Activated T-cell treated with anti-CD3 and anti-CD28 coated beads, Interleukin-2, amount 50 U/mL, for 72 hours (primary cell): ENCODE measurements at places on chromosomes 3 and 15.

GRCh38 chr3:19346759-19347158 is 198.4 kb downstream of the KCNH8 start:
- DNase-seq: no peak

DNA sequence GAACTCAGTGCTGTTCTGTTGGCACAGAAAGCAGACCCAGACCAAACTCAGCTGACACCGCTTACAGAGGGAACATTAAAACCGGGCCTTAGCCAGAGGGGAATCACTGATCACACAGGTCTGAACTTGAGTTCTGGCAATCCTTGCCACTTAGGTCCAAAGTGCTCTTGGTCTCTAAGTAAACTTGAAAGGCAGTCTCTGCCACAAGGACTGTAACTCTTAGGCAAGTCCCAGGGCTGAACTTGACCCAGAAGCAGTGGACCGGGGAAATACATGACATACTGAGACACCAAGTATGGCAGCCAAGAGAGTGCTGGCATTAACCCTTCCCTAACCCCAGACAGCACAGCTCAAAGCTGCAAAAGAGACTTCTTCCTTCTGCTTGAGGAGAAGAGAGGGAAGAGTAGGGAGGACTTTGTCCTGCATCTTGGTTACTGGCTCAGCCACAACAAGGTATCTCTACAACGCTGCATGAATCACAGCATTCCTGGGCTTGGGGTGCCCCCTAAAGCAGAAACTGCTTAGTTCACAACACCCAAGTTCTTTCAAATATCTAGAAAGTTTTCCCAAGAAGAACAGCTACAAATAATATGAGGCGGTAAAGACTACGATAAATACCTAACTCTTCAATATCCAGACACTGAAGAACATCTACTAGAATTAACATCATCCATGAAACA is 32.5 kb downstream of the NAALADL2 start:
- no peak for DNase-seq

DNA sequence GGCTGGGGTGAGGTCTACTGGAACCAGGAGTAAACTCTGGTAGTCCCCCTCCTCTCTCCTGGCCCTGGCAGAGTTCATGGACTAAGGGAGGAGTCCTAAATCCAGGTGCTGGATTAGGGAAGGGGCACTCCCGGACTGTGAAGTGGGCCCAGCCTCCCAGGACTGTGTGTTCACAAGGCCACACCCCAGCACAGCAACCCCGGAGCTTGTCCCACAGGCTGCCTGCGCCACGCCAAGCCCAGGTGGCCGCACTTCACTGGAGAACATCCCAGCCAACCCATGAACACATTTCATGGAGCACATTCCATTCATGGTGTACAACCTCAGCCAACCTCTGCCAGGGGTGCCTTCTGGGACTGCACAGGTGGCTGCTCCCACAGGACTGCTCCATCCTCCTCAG is 8.2 kb downstream of the ARPIN start:
- no peak for DNase-seq

DNA sequence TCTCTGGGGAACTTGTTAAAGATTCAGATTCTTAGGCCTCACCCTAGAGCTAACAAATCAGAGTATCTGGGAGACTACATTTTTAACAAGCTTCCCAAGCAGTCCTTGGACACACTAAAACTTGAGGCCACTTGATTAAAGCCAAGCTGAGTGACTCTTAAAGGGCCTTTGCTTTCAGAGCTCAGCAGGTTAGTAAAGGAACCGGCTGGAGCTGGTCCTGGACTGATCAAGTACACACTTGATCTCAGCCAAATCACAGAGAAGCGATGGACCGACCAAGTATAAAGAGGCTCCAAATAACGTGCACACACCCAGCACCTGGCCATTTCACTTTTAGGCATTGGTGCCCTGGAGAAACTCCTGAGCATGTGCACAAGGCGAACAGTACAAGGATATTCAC is 12.9 kb upstream of the TM6SF1 start:
- DNase-seq: no peak

GRCh38 chr3:99948467-99949089 is 130.9 kb downstream of the CMSS1 start:
- DNase-seq: no peak

- DNase-seq: no peak
Measured at GRCh38 chr3:31572236-31573004, 39.7 kb downstream of the STT3B start.

- no peak for DNase-seq
Measured at GRCh38 chr3:23174426-23175039, 28.6 kb upstream of the UBE2E2 start.

DNA sequence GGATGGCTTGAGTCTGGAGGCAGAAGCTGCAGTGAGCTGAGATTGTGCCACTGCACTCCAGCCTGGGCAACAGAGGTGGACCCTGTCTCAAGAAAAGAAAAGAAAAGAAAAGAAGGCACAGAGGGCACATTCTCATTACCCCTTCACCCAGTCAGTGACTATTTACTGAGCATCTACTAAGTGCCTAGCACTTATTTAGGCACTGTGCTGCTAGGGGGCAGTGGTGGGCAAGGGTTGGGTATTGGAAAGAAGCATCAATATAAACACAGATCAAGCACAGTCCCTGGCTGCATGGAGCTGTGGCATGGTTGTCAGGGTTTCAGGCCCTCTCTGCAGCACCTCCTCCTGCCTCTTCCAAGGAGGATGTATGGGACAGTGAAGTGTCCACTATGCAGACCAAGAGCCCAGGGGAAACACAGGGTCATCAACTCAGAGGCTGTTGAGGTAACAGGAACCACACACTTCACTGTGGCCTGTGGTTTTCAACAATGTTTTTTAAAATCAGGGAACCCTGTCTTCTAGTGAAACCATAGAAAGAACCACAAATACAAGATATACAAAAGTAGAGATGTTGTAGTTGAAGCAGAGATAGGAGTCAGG is 138.5 kb downstream of the RAB11A start:
- DNase-seq: peak; percentile 16

DNA sequence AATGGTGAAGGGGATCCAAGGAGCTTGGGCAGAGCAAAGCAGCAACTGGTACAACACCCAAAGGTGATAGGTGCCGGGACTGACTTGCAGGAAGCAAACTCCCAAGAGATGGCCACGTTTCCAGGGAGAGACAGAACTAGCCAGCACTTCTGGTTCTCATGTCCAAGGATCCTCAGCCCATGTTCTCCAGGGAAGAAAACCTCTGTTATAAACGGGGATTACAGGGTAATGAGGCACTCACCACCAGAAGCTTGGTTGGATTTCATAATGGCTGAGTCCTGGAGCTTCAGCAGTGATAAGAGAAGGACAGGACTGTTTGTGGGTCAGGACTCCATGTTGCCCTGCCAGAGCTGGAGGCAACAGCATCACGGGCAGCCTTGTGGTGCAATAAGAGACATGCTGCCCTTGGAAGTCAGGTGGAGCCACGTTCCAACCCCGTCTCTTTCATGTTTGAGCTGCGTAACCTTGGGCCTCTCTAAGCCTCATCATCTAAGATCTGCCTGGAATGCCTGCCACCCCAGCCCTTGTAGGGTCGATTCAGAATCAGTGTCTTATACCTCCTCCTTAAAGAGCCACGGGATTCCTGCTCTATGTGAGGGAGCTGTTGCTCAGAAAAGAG is 181.0 kb downstream of the ABHD5 start:
- DNase-seq: no peak

DNA sequence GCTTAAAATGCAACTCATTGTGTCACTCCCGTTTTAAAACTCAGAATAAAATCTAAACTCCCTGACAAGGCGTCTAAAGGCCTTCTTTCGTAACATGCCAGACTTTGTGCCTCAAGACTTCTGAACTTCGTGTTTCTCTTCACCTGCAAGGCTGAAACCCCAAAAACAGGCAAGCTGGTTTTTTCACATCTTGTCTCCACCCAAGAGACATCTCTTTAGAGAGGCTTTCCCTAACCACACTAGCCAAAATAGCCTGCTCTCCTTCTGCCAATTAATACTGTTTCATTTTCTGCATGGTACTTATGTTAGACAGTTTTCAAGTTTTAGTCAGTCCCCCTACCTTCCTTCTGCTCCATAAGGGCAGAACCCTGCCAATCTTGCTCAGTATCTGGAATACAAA is 41.6 kb downstream of the RAF1 start:
- no peak for DNase-seq

GRCh38 chr3:146524961-146525360 is 19.4 kb downstream of the PLSCR1 start:
- DNase-seq: no peak

GRCh38 chr15:69587723-69588426 is 135.3 kb downstream of the RPLP1 start:
- no peak for DNase-seq

GRCh38 chr15:74428442-74428787 is 5.3 kb downstream of the SEMA7A start:
- no peak for DNase-seq

- no peak for DNase-seq
Measured at GRCh38 chr3:118228151-118228550, 806.5 kb downstream of the IGSF11 start.

DNA sequence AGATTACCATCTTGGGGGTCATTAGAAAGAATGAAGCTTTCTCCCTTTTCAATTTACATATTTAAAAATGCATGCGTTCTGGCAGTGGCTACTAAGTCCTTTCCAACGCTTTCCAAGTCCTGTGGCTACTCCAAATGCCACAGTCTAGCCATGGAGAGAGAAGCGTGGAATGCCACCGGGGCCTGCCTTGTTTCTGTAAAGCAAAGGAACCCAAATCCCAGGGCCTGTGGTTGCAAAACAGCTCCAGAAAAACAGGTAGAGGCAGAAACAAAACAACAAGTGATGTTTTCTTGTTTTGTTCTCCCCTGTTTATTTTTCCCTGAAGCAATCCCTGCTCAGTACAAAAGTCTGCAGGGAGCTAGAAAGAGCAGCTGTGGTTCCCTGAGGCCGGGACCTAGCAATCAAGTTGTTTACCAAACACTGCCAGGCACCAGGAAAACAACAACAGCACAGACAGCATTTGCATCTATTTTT is 85.5 kb downstream of the FOXP1 start:
- no peak for DNase-seq

DNA sequence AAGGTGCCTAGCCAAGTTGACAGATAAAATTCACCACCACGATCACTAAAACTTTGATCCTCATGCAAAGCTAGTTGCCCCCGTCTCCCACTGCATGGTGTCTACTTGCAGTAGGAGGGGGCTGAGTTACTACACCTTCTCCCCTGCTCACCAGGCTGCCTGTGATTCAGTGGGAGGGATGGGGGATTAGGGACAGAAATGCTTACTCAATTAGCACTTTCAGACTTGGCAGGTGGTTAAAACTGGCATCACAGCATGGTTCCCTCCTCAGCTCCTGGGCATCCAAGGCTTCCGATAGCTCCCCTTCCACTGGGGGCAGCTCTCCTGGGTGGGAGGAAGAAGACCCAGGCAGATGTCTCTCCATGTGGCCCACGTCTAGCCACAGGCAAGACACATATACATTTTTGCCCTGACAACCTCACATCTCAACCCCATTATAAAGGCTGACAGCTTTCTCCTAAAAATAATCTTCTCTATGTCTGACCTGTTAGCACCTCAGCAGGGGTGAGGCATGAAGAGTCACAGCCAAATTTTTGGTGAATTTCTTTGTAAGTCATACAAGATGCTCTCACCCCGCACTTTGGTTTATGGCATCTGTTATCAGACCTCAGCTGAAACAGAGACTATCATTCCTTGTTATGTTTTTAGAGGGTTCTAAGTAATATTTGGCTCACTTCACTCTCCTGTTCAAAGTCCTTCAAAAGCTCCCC is 369.0 kb downstream of the SV2B start:
- peak; percentile 34 for DNase-seq

DNA sequence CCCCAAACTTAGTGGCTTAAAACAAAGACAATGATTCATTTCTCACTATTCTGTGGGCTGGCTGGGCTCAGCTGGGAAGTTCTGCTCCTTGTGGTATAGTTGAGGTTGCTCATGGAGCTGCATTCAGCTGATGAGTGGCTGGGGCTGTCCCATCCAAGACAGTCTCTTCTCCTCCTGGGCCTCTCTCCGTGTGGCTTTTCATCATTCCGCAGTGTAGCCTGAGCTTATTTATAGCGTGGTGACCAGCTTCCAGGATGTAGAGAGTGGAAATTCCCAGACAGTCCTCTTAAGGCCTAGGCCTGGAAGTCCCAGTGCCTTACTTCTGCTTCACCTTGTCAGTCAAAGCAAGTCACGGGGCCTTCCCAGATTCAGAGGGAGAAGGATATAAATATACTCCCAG is 136.7 kb upstream of the DAZL start:
- peak; percentile 53 for DNase-seq

- DNase-seq: peak; percentile 38
Measured at GRCh38 chr15:88375234-88375927, 91.8 kb downstream of the MRPL46 start.

DNA sequence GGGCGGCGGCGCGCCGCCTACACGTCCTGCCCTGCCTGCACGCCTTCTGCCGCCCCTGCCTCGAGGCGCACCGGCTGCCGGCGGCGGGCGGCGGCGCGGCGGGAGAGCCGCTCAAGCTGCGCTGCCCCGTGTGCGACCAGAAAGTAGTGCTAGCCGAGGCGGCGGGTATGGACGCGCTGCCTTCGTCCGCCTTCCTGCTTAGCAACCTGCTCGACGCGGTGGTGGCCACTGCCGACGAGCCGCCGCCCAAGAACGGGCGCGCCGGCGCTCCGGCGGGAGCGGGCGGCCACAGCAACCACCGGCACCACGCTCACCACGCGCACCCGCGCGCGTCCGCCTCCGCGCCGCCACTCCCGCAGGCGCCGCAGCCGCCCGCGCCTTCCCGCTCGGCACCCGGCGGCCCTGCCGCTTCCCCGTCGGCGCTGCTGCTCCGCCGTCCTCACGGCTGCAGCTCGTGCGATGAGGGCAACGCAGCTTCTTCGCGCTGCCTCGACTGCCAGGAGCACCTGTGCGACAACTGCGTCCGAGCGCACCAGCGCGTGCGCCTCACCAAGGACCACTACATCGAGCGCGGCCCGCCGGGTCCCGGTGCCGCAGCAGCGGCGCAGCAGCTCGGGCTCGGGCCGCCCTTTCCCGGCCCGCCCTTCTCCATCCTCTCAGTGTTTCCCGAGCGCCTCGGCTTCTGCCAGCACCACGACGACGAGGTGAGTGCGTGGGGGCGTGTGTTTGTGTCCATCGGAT is 602 bp downstream of the TRIM71 start:
- DNase-seq: peak; percentile 20

DNA sequence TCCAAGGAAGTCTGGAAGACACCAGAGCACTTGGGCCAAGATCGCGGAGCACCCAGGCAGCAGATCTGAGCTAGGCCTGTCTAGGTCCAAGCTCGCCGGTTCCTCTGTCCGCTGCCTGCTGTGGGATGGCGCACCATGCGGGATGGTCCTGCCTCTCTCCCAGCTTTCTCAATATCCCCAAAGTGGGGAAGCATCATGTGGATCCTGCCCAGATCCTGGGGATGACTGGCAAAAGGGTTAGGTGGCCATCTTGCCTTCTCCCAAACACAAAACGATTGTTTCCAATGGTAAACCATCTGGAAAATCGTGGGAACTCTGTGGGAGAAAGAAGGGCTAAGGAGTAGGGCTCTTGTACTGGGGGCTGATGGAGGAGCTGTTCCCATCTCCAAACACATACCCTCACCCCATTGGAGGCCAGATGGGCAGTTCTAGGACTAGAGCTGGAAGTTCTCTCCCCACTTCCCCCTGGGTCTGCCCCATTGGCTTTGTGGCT is 8.9 kb downstream of the PRKCD start:
- no peak for DNase-seq

- no peak for DNase-seq
Measured at GRCh38 chr3:179463319-179463718, 12.0 kb upstream of the GNB4 start.

- no peak for DNase-seq
Measured at GRCh38 chr15:29172742-29173725, 96.6 kb downstream of the NSMCE3 start.

- no peak for DNase-seq
Measured at GRCh38 chr3:5445676-5446201, 258.2 kb downstream of the EDEM1 start.
